Stimulated activated CD4-positive, alpha-beta T cell treated with anti-CD3 and anti-CD28 coated beads, Interleukin-15, amount 100 ng/mL, for 1 hour (primary cell): ENCODE measurements at places on chromosomes 12 and 14.

GRCh38 chr12:3896801-3897351 lies 23.7 kb upstream of the PARP11 start:
- DNase-seq, result no peak

DNA sequence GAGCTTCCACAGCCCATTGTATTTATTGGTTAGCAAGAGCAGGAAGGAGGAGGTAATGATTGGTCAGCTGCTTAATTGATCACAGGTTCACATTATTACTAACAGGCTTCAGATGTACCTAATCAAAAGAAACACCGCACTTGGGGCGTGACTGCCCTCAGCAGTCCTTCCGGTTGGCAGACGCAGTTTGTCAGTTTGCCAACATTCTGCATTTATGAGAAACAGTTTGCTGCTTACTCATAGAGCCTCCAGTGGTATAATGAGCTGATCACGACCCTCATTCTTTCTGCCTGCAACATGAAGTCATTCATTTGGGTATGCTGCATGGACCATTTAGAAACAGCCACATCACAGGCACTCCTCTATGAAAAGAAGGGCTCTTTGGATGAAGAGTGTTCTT lies 42.5 kb upstream of the PPM1H start:
- DNase-seq, result no peak

- no peak for DNase-seq
These were observed 228.7 kb downstream of the NUAK1 start for GRCh38 chr12:105910030-105910429.

- DNase-seq, result no peak
These were observed 210.4 kb downstream of the KIF26A start for GRCh38 chr14:104348741-104349140.

DNA sequence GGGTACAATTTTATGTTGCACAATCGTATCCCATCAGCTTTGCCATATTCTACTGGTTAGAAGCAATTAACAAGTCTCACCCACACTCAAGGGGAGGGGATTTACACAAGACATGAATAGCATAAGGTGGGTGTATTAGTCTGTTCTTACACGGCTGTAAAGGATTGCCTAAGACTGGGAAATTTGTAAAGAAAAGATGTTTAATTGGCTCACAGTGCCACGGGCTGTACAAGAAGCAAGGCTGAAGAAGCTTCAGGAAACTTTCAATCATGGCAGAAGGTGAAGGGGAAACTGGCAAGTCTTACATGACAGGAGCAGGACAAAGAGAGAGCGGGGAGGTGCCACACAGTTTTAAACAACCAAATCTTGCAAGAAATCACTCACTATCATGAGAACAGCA lies 231.8 kb upstream of the AMIGO2 start:
- no peak for DNase-seq

- DNase-seq, result no peak
These were observed 657.5 kb upstream of the TBX3 start for GRCh38 chr12:115341442-115341841.

DNA sequence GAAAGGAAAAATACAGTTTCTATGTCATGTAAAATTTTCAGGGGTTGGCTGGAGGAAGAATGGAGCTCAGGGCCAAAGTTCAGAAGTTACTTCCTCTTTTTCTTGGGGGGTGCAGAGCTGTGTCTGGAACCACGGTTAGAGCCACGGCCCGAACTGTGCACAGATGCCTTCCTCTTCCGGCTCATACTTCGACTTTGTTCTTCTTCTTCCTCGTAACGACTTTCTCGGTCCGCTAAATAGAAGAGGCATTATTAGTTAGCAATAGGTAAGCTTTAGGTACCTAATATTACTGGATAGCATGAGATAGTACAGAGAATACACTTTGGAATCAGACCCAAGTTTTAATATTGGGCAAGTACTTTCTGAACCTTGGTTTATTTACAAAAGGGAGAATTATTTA lies 31.2 kb downstream of the SUPT16H start:
- no peak for DNase-seq

DNA sequence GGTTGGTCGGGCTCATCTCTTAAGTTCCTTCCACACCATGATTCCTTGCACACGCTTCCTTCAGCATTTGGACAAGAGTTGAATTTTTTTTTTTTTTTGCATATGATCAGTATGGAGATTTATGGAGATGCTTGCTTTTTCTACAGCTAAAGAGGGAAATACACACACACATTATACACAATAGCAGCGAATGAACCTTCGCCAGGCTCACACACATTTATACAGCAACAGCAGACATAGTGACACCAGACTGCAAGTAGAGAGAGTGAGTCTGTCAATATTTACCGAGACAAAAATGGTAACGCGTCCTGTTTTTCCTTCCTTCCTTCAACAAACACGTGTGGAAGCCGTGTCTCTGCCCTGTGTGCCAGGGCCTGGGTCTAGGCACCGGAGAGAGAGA lies 897.9 kb downstream of the BCL11B start:
- DNase-seq, result no peak

- no peak for DNase-seq
These were observed 16.1 kb downstream of the ERP29 start for GRCh38 chr12:112029301-112029700.

GRCh38 chr14:58547649-58548048 lies 90.1 kb upstream of the DACT1 start:
- no peak for DNase-seq

- no peak for DNase-seq
These were observed 43.6 kb upstream of the TRIM9 start for GRCh38 chr14:51138404-51139103.

DNA sequence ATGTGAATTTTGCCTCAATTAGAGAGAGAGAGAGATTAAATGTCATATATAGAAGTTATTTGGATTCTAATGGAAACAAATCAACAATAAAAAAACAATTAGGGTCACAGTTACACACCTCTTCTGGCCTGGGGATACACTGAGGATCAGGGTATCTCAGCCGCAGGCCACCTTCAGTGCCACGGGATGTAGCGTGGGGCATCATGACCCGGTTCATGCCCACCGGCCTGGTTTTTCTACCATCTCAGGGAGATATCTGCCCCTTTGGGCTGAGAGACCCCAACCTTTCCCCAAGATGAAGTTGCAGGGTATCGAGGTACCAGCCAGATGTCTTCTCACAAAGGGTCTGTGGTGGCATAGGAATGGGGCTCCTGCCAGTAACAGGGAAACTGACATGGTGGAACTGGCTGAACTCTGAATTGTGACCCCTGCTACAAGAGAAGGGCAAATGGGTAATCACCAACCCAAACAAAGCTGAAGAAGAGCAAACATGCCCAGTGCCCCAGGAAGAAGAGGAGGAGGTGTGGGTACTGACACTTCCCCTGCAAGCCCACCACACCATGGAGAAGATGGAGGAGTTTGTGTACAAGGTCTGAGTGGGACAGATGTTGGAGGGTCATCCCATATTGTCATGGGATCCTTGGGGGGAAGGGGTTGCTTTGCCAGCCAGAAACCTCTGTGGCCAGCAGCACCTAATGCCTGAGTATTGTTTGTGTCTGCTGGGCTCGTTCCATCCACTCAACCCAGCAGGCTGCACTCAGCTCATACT lies 19.5 kb downstream of the SERPINA3 start:
- no peak for DNase-seq

- DNase-seq, result no peak
These were observed 53.0 kb upstream of the ANP32D start for GRCh38 chr12:48419116-48419935.

DNA sequence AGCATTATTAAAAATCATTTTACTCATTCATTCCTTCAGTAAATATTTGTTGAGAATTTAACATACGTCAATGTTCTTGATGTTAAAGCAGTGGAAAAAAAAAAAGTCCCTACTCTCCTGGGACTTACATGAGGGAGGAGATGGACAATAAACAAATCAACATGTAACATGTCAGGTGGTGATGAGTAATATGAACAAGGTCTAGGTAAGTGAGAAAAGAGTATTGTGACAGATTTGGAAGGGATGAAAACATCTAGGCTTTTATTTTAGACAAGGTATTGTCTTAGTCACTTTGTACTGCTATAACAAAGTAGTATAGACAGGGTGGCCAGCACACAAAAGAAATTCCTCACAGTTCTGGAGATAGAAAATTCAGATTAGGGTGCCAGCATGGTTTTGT lies 167.2 kb downstream of the FSCB start:
- no peak for DNase-seq

DNA sequence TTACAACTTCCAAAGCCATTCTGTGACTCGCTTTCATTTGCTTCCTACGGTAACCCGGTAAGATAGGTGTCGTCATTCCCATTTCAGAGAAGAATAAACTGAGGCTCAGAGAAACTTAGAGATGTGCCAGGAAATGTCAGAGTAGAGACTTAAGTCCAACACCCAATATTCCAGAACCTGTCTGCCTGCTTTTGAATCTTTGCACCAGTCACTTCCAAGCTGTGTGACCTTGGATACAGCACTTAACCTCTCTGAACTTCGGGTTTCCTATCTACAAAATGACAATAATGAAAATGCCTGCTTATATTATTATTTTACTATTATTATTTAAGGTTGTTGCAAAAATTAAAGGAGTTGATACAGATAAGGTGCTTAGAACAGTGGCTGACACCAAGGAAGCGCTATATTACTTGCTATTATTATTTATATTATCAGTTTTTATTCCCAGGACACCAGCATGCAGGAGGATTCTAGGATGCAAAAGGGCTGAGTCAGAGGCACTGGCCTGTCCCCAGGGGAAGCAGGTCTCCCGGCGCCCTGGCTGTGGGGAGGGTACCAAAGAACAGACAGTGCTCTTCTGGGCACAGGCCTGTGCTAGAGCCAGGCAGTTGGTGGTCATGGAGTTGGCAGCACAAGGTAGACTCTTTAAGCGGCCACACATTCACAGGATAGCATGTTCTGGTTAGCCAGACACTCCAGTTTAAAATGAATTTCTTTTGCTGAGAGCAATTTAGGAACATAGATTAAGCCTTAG lies 5.4 kb downstream of the HSPB8 start:
- no peak for DNase-seq

DNA sequence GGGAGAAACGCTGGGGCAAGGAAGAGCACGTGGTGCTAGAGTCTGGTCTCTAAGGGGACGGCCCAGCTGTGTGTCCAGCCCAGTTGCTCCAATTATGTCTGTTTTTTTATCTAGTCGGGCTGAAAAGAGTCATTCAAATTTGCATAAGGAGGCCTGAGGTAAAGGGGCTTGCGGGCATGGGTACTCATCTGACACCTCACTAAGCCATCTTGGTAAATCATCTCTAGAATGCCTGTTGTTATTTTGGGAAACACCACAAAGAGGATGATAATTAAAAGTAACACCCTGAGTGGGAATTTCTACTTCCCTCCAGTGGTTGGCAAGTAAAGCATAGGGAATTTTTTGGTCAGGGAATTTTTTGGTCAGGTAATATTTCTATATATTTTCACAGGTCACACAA lies 196.1 kb upstream of the ALG10B start:
- no peak for DNase-seq

DNA sequence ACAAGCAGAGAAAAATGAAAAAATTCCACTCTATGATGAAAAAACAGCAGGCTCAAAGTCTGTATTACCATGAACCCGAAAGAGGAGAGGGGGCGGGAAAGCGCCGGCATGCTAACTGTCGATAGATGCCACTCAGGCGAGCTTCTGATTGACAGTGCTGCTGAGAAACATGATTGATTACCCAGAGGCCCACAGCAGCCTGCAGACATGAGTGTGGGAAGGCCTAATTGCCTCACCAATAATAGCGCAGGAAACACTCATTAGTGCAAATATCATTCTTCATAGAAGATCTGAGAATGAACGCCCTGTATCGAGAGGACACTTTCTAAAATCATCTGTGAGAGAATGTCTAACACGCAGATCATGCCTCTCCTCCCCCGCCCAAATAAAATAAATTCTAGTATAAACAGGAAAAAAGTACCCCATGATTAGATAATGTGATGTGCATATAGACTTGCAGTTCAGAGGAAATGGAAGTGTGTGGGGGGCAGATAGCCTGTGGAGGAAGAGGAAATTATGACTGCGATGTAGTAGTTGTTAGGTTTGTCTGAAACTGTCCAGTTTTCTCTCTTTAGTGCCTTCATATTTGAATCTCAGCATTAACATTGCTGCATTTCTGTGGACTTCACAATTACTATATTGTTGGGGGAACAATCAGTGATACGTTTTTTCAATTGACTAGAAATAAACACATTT lies 15.6 kb downstream of the TPH2 start:
- no peak for DNase-seq

DNA sequence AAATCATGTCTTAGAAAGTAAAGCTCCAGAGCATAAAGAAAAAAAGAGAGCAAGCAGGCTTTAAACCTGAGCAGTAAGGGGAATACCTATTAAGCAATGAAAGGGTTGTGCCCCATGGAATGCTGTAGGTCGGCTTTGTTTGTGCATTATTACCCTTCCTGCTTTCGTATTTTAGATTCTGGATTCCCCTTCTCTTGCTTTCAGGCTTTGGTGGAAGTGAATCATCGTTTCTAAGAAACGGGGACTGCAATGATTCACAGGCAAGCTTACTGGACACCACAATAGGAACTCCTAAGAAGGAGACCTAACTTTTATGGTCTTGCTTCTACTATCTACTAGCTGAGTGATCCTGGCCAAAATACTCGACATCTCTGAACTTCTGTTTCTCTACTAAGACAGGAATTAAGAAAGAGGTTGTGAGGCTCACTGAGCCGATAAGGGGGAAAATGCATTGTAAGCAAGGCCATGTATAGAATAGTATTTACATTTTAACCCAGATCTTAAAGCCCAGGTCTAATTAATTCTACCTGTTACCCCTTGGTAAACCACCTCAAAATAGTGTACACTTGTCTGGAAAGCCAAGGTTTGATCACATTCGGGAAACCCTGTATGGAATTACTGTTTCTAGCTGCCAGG lies 1.2 kb upstream of the BMAL2 start:
- no peak for DNase-seq

GRCh38 chr14:100826391-100827100 lies 628 bp downstream of the MEG3 start:
- DNase-seq, result no peak

GRCh38 chr14:85263916-85264675 lies 265.8 kb upstream of the FLRT2 start:
- no peak for DNase-seq

GRCh38 chr12:129776977-129777667 lies 126.7 kb downstream of the TMEM132D start:
- no peak for DNase-seq

GRCh38 chr12:105457026-105457425 lies 126.5 kb downstream of the C12orf75 start:
- DNase-seq, result no peak

DNA sequence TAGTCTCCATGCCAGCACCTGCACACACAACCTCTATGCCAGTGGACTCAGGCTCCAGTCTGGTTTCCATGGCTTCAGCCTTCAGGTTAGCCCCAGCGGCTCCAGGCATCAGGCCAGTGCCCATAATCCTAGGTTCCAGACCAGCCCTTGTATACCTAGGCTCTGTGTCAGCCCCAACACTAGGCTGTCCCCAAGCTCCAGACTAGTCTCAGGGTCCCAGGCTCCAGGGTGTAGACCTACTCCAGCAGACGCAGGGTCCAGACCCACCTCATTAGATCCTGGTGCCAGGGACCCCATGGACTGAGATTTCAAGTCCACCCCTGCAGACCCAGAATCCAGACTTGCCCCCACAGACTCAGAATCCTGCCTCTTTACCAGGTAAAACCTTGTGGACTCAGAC lies 275.9 kb downstream of the SLC16A7 start:
- DNase-seq, result no peak
